ENCODE measurements at places on chromosomes 2 and 18. TPM values are rescaled to one million over a fixed set of nuclear protein-coding genes. Genes with fewer than 3 reads are reported as not detected.

- no peak for DNase-seq
Measured at GRCh38 chr18:50194631-50195532, at the start of gene MYO5B. Gene MYO5B (minus strand): TSS chr18:50195147. CDS start chr18:50194793, 354 bp downstream.

- no peak for DNase-seq
Measured at GRCh38 chr18:36536426-36536825, 238.9 kb downstream of the FHOD3 start.

DNA sequence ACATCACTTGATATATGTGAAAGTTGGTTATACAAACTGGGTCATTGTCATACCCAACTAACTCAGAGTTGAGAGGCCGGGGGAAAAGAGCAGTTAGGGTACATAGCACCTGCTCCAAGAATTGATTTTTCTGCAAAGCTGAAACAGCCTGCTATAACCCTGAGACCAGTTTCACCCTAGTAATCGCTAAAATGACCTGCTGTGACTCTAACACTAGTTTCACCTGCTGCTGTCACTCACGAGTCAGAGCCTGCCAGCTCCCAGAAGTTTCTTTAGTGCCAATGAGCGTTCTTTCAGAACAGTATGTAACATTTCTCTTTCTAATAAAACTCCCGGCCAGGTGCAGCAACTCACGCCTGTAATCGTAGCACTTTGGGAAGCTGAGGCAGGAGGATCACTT lies 28.0 kb downstream of the SRSF7 start:
- no peak for DNase-seq

- DNase-seq = no peak
Measured at GRCh38 chr2:68936427-68936826, 16.3 kb downstream of the GKN2 start.

- DNase-seq = no peak
Measured at GRCh38 chr18:43422518-43422917, 145.2 kb upstream of the SYT4 start.

GRCh38 chr2:37223131-37223530 lies 8.3 kb downstream of the CEBPZ start:
- no peak for DNase-seq

DNA sequence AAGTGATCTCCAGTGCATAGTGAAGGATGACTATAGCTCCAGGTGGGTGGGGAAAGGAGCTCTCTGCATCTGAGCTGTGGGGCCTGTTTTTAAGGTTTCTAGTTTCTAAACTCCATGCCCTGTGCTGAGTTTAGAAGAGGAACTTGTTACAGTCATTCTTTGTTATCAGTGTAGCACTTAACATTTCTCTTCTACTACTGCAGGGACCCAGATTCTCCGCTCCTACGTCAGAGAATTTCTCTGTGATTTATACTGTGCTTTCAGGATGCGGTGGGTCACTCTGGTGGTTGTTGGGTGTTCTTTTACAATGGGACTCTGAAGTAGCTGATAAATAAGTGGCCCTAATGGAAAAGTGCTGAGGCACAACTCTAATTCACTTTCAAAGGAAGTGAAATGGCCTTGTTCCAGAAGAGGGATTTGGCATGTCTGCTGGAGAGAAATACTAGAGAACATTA lies 122.0 kb downstream of the WDSUB1 start:
- DNase-seq = no peak

GRCh38 chr2:35410431-35411061 lies 945.0 kb upstream of the CRIM1 start:
- DNase-seq = no peak

DNA sequence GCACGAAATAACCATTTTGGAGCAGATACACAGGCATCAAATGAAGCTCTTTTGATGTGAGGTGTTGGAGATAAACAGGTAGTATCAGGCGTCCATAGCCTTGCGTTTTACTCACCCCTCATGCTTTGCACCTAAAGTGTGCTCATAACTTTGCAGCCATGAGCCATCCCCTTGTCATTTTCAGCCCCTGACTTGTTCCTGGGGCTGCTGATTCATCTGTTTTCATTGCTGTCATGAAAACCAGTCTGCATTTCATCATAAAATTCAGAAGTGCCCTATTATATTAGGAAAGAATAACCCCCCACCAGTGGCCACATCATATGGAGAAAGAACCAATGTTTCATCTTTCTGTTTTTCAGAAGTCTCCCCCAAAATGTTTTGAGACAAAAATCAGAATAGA lies 329.7 kb upstream of the NRP2 start:
- no peak for DNase-seq

DNA sequence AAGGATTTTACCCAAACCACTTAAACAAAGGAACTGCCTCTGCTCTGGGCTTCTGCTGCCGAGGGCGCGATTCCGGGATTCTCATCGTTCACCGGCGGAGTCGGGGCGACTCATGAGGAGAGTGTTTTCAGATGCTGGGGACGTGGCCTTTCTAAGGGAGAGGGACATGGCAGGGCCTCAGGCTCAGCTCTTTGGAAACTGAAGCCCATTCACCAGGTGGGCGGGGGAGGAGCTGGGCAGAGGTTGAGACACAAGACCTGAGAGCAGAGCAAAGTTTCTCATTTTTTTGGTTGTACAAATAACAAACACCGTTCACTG lies 29.8 kb downstream of the NFATC1 start:
- DNase-seq = no peak

DNA sequence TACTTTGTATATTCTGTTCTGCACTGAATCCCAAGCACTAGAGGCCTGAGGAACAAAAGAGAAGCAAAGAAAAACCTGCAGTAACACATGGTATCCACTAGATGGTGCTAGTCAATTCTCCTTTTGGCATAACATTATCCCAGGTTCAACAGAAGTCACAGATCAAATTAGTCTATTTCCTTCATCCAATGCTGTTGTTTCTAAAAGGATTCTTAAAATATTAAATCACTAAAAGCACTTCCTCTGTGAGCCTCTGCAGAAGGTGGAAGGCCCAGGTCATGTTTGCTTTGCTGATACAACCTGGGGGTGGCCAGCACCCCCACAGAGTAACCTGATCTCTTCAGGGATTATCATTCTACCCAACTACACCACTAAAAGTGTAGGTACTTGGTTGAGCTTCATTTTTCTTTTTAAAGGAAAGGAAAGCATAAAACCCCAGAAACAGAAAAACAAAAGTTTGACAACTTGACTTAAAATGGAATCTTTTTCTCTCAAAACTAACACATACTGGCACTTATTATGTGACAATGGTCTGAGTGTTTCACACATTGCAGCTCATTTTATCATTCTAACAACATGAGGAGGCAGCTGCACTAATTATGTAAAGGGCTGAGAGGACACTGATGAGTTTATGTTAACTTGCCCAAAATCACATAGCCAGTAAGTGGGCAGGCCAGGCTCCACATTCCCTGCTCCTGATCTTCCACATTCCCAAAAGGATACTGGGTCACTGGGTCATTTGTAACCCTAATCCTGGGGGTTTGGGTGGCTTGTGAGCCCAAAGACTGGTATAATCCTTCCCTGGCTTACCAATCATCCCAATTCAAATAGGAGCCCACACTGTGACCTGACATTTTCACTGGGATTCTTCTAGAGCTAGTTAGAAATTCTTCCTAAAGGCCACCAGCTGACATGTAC lies 66.8 kb upstream of the DNER start:
- no peak for DNase-seq

DNA sequence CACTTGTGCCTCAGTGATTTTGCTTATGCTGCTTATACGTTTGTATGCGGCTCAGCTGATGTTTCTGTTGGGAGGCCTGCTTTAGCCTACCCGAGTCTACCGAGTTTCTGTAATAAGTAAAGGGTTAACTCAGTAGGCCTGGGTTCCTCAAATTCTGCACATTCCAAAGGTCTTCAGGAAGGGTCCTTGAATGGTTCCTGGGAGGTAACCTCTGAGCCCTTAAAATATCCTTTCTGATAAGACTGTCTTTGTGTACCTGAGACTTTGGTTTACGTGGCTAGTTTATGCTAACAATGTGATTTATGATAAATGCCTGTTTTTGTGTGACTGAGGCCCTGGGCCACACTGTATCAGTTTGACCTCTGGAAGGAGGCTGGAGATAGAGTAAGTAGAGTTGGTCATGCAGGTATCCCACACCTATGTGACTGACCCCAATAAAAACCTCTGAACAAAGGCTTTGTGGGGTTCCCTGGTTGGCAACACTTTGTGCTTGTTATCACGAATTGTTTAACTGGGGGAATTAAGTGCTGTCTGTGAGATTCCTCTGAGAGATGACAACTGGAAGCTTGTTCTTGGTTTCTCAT lies 18.9 kb upstream of the PNPT1 start:
- DNase-seq = no peak

DNA sequence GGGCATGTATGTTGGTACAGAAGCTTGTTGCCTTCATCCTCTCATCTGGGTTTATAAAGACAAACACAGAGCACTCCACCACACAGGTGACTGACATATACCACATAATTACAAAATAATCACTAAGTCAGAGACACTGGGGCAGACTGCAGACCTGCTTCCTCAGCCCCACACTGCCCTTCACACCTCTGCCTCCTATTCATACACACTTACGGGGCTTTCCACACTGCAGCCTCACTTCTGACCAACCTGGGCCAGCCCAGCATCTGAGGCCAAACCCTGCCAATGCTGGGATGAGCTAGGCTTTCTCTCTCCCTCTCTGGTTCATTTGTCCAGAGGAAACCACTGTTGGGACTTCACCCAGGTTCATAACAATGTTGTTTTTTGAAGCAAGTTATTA lies 4.5 kb downstream of the EMX1 start:
- DNase-seq = no peak

DNA sequence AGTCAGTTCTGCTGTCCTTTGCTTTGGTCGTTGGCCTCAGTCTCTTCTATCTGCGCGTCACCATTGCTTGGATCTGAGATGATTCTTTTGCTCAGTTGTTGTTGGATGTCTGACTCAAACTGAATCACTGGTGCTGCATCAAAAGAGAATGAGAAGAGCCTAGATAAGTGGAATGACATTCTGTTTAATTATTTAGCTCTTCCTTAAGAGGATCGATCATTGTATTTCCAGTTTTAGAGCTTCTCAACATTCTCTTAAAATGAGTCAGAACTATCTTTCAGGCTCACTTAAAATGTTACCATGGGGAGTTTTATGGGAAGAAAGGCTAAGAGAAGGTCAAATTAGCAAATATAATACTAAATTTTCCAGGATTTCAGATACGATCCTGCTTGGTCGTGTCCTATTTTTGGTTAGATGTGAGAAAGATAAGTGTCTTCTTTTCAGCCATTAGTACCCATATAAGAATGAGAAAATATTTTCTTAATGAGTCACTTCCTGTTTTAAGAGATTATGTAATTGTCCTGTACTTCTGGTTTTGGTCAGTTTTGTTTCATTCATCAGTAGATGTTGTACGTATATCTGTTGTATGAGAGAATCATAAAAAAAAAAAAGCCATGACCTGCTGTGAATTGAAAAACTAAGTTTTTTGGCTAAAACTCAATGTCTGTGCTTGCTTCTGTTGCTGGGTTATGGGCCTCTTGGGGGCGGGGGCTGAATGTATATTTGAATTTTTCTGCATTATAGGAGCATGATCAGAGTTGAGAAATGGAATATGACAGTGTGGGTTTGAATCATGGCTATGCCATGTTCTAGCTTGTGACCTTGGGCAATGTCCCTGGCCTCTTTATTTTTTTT lies 31.6 kb upstream of the CASP10 start:
- no peak for DNase-seq

DNA sequence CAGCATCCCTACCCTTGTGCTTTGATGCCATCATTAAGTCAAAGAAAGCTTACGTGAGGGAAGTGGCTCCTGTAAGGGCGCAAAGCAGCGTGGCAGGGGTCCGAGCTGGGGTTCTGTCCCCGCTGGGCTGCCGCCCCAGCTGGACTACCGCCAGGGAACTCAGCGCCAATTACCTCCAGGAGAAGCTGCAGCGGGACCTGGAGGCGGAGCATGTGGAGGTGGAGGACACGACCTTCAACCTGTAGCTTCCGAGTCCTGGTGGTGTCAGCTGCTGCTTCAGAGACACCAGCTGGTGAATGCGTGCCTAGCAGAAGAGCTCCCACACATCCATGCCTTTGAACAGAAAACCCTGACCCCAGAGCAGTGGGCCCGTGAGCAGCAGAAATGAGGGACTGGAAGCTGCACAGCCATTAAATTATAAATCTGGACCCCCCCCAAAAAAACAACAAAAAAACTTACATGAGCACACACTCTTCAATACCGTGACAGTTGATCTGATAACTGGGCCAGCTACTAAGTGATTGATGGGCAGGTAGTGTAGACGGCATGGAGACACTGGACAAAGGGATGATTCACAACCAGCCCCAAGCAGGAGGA lies 20.1 kb upstream of the YES1 start:
- peak; percentile 66 for DNase-seq

- DNase-seq = no peak
Measured at GRCh38 chr18:41703744-41704530, 251.1 kb upstream of the PIK3C3 start.

- DNase-seq = no peak
Measured at GRCh38 chr18:63542069-63542468, at the start of gene SERPINB12. Gene SERPINB12 (plus strand): TSS chr18:63542369. CDS start chr18:63556160, 13,791 bp downstream.

- no peak for DNase-seq
Measured at GRCh38 chr2:5539282-5540165, 152.7 kb upstream of the SOX11 start.

- no peak for DNase-seq
Measured at GRCh38 chr18:65753520-65753919, 2.7 kb downstream of the CDH7 start.

GRCh38 chr2:45739796-45740485 lies 88.5 kb downstream of the PRKCE start:
- DNase-seq = no peak

- no peak for DNase-seq
Measured at GRCh38 chr2:57987835-57988573, 58.6 kb upstream of the VRK2 start.

GRCh38 chr2:190663839-190664238 lies 15.0 kb downstream of the NAB1 start:
- no peak for DNase-seq

RAB27B gene
- 0.08 TPM for total RNA-seq

IRS1 gene
- 15.9 TPM for total RNA-seq

NTSR2 gene
- not detected for total RNA-seq

ANKRD53 gene
- total RNA-seq = 0.54 TPM

TNFAIP6 gene
- 2.9 TPM for total RNA-seq

CDCA7 gene
- 1.5 TPM for total RNA-seq

COBLL1 gene
- 15.2 TPM for total RNA-seq

IL1RL1 gene
- total RNA-seq = 1.7 TPM
